Cortex of kidney (tissue), 1 donor: ENCODE measurements at places on chromosomes 11 and 22.

GRCh38 chr11:82930229-82930628, 28.7 kb downstream of the DDIAS start:
- no peak for DNase-seq

GRCh38 chr11:46879056-46879585, 33.0 kb upstream of the CKAP5 start:
- DNase-seq = no peak

GRCh38 chr22:47144791-47145425, 382.5 kb downstream of the TBC1D22A start:
- no peak for DNase-seq

- DNase-seq = no peak
These were observed 44.9 kb downstream of the SCUBE1 start for GRCh38 chr22:43298062-43298801.

GRCh38 chr11:15577519-15577918, 462.8 kb downstream of the INSC start:
- DNase-seq = no peak

GRCh38 chr22:44326491-44326885, 13.7 kb upstream of the SHISAL1 start:
- DNase-seq = no peak

- DNase-seq = no peak
These were observed 1.4 kb downstream of the CTTN start for GRCh38 chr11:70399681-70400112.

DNA sequence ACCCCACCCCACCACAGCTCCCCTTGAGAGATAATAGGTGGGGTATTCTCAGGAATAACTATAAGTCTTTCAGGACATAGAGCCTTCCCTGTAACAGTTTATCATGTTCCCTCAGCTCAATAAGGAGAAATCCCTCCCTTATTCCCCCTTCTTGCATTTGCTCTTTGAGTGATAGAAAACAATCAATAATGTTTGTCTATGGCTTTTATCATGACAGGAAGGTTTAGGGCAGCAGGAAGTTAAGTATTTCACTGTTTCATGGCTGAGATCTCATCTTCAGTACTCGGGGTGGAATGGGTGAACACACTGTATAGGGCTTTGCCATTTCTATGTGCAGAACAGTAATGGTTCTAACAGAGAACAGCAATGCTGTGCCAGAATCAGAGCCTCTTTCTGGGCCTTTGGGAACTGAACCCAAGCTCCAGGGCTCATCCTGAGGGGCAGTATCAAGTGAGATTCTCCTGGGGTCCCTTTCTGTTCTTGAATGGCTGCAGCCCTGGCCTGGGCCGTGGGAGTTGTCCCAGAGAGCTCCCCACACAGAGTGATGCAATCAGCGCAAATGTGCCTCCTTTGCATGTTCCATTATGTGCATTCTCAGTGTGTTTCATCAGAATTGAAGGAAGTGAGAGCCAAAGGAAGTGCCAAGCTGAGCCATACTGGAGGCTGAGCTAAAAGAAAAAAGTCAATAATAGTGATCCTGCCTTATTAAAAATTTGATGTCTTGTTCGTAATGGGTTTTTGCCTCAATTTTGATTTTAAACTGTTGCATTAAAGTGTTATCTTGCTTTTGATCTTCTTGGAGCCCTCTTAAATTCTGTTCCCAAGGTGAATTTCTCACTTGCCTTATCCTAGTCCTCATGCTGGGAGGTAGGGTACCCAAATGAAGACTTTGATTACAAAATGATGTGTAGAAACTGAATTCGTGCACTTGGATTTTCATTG, 2.9 kb upstream of the CYP2R1 start:
- DNase-seq = no peak

- DNase-seq = no peak
These were observed 1166.6 kb downstream of the TBC1D22A start for GRCh38 chr22:47929073-47929472.

DNA sequence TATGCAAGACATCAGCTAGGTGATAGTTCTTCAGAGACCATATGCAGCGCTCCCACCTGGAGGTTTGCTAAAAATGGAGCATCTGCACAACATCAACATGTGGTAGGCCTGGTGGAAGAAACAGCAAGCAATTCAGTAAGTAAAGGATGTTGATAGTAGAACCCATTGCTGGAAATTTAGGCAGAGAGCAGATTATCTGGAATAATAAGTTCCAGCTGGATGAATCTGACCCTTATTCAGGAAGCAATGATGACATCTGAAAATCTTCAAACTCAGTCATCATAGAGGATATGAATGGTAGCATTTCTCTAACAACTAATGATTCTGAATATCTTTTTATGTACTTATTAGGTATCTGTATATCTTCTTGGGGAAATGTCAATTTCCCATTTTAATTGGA, 225.2 kb upstream of the ANO3 start:
- DNase-seq = no peak

GRCh38 chr11:76209973-76210930, 4.0 kb upstream of the WNT11 start:
- DNase-seq = no peak

DNA sequence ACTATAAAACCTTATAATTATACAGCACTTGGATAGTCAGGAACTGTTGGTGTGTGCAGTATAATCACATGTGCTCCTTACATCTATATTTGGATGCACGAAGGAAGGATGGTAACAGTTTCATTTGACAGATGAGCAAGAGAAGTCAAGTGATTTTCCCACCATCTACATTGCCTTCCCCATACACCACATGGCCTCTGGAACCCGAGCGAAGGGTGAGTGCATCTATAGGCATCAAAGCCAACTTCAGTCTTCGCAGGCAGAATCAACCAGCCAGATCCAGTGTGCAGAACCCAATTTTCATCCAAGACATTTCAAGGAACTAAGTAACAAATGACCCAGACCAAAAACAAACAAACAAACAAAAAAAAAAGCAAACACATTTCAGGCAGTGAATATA, 85.1 kb upstream of the BLID start:
- DNase-seq = no peak

DNA sequence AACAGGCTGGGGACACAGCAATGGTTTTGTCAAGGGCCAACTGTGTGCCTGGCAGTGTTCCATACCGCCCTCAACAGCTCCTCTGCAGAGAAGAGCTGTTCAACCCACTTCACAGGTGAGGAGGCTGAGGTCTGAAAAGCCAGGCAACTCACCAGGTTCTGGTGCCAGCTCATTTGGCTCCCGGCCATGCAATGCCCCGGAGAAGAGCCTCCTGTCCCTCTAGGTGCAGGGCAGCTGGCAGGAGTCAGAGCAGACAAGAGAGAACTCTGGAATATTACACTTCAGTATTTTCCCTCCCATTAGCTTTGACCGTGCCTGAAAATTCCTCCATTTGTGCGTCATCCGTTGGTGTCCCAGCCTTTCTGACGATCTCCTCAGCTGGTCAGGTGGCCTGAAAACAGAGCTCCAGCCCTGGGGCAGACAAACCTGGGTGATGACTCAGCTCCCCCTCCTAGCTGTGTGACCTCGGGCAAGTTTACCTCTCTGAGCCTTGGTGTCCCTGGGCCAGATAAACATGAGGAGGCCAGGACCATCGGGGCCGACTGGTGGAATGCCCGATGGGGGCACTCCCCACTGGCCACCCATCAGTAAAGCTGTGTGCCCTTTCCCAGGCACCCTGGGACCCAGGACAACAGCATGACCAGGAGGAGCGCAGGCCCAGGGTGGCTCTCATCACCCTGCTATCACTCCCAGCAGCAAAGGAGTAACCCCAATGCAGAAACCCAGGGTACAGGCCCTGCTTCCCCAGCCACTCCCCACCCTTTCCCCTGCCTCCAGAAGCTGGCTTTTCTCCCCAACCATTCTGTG, 9.6 kb upstream of the C1QTNF6 start:
- DNase-seq = no peak

DNA sequence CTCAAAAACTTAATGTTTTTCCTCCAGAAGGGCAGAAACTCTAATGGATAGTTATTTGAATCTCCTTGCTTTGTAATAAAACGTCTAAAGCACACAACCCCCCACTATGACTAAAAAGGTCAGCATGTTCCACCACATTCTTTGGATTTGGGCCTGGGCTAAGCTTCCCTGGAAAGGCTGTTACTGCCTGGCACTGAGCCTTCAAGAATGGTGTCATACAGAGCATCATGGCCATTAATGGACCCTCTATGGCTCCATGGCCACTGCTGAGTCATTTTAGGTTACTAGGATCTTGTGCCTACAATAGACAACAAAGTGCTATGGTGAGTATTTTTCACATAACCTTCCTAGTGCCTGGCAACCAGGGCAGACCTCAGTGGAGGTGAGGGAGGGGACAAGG, 242.6 kb upstream of the FAT3 start:
- no peak for DNase-seq

- no peak for DNase-seq
These were observed 19.4 kb downstream of the LAYN start for GRCh38 chr11:111559800-111560464.

DNA sequence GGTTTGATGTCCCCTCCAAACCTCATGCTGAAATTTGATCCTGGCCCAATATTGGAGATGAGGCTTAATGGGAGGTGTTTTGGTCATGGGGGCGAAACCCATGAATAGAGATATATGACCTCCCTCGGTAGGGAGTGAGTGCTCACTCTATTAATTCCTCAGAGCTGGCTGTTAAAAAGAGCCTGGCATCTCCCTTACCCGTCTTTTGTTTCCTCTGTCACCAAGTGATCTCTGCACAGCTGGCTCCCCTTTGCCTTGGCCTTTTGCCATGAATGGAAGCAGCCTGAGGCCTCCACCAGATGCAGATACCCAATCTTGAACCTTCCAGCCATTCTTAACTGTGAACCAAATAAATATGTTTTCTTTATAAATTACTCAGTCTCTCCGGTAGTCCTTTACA, 4.5 kb upstream of the CCDC81 start:
- no peak for DNase-seq

- DNase-seq = no peak
These were observed 112.0 kb downstream of the SHANK2 start for GRCh38 chr11:71140206-71140919.

GRCh38 chr22:29528144-29528543, 25.4 kb downstream of the THOC5 start:
- DNase-seq = no peak

GRCh38 chr11:130070109-130070845, 583 bp downstream of the APLP2 start:
- DNase-seq = no peak

- DNase-seq = no peak
These were observed 247.6 kb downstream of the ETS1 start for GRCh38 chr11:128339792-128340191.
